CD4-positive, alpha-beta T cell treated with Interleukin-12 subunit alpha and Interleukin-12 subunit beta, for 1 hour (primary cell): ENCODE measurements at places on chromosomes 2 and 18.

GRCh38 chr2:120436885-120437603, 91.1 kb downstream of the INHBB start:
- DNase-seq, result no peak

DNA sequence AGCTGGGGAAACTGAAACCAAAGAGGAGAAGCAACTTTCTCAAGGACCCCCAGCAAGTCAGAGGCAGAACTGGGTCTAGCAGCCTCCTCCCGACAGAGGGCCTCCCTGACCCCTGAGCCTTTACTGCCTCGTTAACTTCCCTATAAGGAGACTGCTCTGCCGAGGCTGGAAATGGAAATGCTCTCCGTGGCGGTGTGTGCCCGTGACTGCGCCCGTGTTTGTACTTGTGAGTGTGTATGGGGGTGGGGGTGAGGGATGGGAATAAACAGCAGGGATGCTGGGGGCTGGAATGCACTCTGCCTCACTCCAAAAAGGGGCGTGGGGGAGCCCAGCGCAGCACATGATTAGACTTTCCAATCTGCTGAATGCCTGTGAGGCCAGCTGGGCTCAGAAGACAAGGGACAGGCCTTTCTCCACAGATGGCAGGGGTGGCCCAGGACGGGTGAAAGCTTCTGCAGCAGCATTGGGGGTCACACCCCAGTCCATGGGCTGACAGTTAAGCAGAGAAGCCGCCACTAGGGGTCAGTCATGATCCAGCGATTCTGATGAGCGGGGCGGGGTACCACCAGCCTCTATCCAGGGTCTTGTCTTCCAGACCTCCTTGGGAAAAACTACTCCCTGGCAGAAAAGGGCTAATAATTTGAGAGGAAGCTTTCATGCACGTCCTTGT, 26.8 kb downstream of the MPHOSPH10 start:
- peak; percentile 47 for DNase-seq

- no peak for DNase-seq
Observed at GRCh38 chr2:219570194-219570923, 980 bp downstream of the OBSL1 start.

DNA sequence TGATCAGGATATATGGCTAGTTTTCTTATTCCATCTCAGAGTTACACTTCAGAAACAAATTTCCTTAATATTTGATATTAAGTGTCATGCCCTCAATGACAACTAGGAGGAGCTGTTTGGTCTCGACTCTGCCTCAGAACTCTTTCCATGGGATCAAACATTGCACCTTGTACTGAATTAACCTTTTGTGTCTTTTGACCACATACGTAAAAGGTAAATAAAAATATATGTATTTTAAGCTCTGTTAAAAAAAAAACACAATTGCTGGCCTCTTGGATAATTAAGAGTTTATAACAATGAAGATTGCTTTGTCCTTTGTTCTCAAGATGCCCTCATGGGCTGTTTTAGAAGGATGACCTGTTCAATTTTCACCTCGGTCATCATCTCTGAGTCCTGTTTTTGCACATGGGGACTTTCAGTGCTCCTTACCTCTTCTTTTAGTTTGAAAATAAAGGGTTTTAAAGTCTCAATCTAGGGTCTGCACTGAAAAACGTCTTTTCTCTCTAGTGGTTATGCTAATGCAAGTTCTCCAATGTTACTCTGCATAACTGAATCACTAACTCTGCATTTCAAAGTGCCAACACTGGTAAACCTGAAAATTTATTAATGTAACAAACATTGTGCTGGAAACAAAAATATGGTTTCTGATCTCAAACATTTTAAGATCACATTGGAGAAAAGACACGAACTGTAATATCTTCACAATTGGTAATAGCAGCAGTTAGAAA, 18.8 kb upstream of the FN1 start:
- peak; percentile 29 for DNase-seq

- DNase-seq, result peak; percentile 23
Observed at GRCh38 chr2:100730290-100730868, 89.6 kb upstream of the NPAS2 start.

GRCh38 chr2:127072970-127073369, 34.0 kb downstream of the BIN1 start:
- DNase-seq, result no peak

DNA sequence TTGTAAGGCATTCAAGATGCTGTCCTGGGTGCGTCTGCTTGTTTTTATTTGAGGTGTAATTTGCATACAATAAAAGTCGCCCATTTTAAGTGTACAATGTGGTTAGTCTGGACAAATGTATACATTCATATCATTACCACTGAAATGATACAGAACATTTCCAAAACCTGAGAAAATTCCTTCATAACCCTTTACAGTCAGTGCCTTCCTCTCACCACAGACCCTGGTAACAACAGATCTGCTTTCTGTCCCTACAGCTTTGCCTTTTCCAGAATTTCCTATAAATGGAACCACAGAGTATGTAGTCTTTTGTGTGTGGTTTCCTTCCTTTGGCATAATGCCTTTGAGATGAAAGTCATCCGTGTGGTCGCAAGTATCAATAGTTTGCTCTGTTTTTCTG, 45.8 kb upstream of the NFU1 start:
- no peak for DNase-seq

- no peak for DNase-seq
Observed at GRCh38 chr18:598124-598589, 1.4 kb downstream of the CLUL1 start.

DNA sequence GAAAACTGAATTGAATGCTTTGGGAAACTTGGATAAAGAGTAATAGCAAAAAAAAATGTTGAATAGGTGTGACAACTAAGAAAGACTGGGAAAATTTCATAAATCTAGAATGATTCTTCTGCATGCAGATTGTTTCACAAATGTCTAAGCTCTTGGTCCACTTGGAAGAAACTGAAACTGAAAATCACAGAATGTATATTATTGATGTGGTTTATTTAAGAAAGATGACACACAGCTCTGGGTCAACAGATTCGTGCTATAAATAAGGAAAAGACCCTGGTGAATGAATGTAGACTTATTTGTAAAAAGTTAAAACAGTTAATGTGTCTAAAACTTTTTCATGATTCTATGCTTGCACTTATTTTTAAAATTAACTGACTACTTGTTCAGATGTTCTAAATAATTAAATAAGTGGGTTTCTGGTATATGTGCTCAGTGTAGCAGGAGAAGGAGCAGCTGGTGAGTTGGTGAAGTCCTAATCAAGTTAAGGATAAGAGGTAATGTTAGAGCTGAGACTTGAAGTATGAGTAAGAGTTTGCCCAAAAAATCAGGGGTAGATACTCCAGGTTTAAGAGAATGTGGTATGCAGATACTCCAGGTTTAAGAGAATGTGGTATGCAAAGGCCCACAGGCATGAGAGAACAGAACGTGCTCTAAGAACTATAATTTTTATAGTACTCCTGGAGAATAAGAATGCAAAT, 24.5 kb downstream of the UGP2 start:
- peak; percentile 20 for DNase-seq

GRCh38 chr2:48651158-48651790, 33.6 kb downstream of the GTF2A1L start:
- no peak for DNase-seq

GRCh38 chr2:182043021-182043420, 57.4 kb downstream of the PPP1R1C start:
- no peak for DNase-seq

- no peak for DNase-seq
Observed at GRCh38 chr2:152022090-152022489, 76.8 kb downstream of the CACNB4 start.

- no peak for DNase-seq
Observed at GRCh38 chr2:171952276-171952675, 30.0 kb downstream of the HAT1 start.

GRCh38 chr2:217948897-217949296, 53.9 kb downstream of the TNS1 start:
- DNase-seq, result no peak

- no peak for DNase-seq
Observed at GRCh38 chr2:224206816-224207215, 167.7 kb upstream of the SERPINE2 start.

DNA sequence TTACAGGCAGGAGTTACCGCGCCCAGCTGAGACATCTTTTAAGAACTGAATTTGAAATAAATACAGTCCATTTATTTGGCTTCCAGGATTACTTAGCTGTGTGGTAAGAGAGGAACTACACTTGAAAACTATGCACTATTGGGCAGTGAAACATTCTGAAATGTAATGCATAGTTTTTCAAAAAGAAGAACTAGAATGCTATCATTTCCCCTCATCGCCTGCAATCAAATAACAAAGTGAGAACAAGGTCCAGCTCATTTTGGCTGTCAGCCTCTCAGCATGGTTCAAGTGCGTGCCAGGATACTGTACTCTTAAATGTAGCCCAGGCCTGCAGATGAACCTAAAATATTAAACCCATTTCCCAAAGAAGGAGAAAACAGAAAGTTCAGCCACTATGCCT, 76.6 kb upstream of the ARL5A start:
- no peak for DNase-seq

GRCh38 chr2:46095830-46096229, 201.4 kb upstream of the EPAS1 start:
- no peak for DNase-seq

DNA sequence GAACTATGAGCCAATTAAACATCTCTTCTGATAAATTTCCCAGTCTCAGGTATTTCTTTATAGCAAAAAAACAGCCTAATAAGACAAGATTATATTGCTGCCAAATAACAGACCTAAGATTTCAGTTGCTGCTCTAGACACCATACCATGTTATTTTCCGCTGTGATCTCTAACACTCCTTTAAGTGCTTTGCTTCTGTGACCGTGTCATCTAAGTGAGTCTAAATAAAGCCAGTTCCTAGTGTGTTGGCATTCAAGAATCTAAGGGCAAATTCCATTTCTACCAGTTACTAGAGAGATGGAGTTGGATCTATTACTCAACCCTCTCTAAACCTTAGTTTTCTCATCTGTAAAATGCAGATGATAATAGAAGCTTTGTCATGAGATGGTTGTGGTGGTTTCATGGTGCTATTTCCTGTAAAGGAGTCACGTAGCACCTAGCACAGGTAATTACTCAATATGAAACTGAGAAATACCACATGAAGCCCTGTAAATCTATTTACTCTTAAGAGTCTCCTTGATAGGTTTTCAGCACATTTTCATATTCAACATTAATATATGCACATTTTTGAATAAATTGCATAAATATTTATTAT, 40.5 kb downstream of the SPHKAP start:
- no peak for DNase-seq

DNA sequence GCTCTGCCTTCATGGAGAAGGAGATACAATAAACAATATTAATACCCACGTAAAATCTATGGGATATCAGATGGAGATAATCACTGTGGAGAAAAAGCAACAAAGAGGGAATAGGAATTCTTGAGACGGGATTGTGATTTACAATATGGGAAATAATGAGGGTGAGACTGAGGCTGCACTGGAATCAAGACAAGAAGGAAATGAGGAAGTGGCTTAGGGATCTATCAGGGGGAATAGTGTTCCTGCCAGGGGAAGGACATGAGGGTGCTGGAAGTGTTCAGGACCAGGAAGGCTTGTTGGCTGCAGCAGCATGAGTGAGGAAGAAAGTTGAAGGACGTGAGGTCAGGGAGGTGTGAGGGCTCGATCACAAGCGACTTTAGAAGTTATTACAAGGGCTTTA, 182.4 kb downstream of the DYSF start:
- no peak for DNase-seq

DNA sequence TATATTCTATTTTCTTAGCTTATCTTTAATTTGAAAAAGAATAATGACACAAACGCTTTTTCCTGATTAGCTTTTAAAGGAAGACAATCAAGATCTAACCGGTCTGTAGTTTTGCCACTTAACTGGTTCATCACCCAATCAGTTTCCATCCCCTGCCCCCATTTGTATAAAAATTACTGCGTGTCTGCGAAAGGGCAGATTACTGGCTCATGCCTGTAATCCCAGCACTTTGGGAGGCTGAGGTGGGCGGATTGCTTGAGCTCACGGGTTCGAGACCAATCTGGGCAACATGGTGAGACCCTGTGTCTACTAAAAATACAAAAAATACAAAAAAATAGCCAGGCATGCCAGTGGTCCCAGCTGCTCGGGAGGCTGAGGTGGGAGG, 2.4 kb downstream of the CEBPZOS start:
- DNase-seq, result no peak

DNA sequence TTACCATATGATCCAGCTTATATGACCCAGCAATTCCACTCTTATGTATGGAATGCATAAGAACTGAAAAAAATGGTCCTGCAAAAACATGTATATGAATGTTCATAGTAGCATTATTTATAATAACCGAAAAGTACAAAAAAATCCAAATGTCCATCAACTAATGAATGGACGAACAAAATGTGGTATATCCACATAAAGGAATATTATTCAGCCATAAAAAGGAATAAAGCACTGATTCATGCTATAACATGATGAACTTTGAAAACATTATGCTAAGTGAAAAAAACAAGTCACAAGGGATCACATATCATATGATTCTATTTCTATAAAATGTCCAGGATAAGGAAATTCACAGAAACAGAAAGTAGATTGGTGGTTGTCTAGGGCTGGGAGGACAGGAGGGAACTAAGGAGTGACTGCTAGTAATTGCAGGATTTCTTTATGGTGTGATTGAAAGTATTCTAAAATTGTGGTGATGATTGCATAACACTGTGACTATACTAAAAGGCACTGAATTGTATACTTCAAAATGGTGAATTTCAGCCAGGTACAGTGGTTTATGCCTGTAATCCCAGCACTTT, 10.0 kb upstream of the DIS3L2 start:
- no peak for DNase-seq

DNA sequence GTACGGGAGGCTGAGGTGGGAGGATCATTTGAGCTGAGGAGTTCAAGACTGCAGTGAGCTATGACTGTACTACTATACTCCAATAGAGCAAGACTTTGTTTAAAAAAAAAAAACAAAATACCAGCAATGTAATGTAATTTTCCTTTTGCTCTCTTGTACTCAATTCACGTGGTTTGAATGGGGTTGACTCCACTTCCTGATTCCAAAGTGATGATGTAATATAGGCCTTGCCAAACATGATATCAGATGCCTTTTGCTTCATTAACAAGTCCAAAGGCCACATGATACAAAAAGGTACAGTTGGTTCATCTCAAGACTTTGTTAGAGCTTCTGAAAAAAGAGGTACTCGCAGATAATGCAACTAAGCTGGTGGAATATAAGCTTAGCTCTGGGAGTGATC, 321.8 kb downstream of the ZEB2 start:
- no peak for DNase-seq

- DNase-seq, result no peak
Observed at GRCh38 chr2:109529532-109530449, 84.0 kb downstream of the SEPTIN10 start.

GRCh38 chr2:24912523-24912922, 7.5 kb downstream of the ADCY3 start:
- no peak for DNase-seq

- no peak for DNase-seq
Observed at GRCh38 chr2:27381577-27382181, 1.1 kb upstream of the ZNF513 start.

DNA sequence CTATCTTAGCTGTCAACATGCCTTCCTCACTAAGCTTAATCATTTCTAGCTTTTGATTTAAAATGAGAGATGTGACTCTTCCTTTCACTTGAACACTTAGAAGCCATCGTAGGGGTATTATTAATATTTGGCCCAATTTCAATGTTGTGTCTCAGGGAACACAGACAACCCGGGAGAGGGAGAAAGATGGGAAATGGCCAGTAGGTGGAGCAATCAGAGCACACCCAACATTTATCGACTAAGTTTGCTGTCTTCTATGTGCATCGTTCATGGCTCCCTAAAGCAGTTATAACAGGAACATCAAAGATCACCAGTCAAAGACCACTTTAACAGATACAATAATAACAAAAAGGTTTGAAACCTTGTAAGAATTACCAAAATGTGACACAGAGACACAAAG, 110.2 kb downstream of the OLA1 start:
- DNase-seq, result no peak

GRCh38 chr2:11446733-11447248, 19.2 kb downstream of the E2F6 start:
- peak; percentile 66 for DNase-seq
